ENCODE measurements at places on chromosomes 6 and 20.

GRCh38 chr6:155388591-155388990 lies 67.0 kb downstream of the NOX3 start:
- no peak for DNase-seq

GRCh38 chr6:7224731-7225130 lies 88.3 kb downstream of the SSR1 start:
- no peak for DNase-seq

- no peak for DNase-seq
Measured at GRCh38 chr6:71888756-71889340, 2.5 kb downstream of the RIMS1 start.

DNA sequence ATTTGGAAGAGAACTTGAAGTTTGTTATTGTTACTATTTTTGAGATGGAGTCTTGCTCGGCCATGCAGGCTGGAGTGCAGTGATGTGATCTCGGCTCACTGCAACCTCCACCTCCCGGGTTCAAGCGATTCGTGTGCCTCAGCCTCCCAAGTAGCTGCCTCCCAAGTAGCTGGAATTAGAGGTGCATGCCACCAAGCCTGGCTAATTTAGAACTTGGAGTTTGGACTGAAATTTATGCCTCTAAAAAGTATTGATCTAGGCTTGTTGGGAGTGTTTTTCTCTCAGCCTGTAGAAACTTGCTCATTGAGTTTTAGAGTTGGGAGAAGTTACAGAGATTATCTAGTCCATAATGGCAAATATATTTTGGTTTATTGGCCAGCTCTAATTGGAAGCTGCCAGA lies 4.1 kb downstream of the ITCH start:
- DNase-seq = no peak

DNA sequence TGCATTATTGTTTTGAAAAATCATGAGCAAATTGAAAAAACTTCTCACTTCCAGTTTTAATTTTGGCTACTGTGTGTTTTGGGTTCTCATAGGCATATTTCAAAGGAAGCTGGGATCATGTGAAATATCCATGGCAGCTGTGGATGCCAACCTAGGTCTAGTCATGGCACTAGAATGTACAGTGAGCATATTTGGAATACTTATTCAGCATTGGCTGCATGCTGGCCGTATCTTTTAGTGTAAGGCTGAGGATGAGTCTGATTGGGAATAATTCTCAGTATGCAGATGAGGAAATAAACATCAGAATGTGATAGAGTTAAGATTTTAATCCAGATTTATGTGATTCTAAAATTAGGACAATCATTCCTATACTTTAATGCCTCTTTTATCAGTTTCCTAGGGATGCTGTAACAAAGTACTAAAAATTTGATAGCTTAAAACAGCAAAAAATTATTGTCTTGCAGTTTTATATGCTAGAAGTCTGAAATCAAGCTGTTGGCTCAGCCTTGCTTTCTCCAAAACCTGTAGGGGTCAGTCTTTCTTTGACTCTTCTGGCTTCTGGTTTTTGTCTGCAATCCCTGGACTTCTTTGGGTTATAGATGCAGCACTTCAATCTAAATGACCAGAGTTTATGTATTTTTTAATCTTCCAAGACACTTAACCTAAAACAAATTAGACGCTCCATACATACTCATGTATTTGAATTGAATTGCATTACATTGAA lies 37.7 kb upstream of the DEFB112 start:
- no peak for DNase-seq

- peak; percentile 52 for DNase-seq
Measured at GRCh38 chr20:44215125-44215524, 4.6 kb upstream of the OSER1 start.

GRCh38 chr6:33166811-33167210 lies 25.5 kb downstream of the COL11A2 start:
- no peak for DNase-seq

DNA sequence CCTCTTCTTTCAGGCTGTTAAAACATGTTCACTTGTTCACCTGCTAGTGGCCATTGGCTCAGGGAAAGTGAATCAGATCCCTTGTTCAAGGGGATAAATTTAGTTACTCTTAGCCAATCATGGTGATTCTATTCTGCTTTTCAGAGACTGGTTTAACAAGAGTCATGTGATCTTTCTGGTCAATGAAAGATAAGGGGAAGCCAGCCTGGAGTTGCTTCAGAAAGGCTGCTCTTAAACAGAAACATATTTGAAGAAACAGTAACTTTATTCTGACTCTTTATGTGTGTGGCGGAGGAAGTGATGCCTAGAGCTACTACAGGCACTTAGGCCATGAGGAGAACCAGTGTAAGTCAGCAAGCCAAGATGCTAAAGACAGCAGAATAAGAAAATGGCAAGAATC lies 28.1 kb upstream of the AHI1 start:
- no peak for DNase-seq

DNA sequence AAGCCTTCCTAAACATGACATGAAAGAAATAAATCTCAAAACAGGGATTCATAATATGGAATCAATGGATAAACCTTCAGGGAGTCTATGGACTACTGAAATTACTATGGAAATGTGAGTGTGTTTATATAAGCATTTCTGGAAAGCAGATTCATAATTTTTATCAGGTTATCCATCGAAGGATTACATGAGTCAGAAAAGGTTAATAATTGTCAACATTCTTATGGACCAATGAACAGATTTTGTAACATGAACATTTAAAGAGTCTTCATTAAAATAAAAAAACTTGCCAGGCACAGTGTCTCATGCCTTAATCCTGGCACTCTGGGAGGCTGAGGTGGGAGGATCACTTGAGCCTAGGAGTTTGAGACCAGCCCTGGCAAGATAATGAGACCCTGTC lies 84.8 kb downstream of the AHI1 start:
- no peak for DNase-seq

DNA sequence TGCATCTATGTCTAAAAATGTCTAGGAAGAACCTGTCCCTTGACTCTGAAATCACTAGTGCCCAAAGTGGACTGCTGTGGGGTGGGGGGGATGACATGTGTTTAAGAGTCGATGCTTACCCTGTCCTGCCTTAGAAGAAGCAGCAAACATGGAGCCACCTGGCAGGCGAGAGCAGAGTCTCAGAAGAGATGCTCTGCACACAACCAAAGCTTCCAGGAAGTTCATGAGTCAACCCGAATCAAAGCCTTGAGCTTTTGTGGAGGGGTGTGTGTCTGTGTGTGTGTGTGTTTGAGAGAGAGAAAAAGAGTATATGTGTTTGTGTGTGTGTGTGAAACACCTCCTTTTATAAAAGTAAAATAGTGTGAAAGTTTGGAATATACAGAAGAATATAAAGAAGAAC lies 269.9 kb downstream of the ALDH8A1 start:
- no peak for DNase-seq

- no peak for DNase-seq
Measured at GRCh38 chr6:34656378-34657036, 40.1 kb downstream of the ILRUN start.
